CD8-positive, alpha-beta memory T cell (primary cell): ENCODE measurements at places on chromosomes 12 and 14. TPM values are rescaled to one million over a fixed set of nuclear protein-coding genes. Genes with fewer than 3 reads are reported as not detected.

DNA sequence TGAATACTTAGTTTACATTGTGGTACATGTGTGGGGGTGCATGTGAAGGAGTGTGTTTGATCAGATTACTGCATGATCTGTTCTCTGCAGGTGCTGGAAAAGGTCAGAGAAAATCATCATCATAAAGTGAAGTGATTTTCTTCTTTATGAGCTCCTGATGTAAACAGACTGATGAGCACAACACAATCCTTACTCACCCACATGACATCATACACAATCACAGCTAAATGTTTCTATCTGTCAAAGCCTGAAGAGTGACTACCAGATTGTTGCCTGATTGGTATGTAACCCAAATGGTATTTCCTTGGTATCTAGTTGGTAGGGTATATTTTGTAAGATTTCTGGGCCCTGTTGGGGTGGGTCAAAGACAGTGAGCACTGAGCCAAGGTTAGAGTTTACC, 270.8 kb downstream of the FOXG1 start:
- DNase-seq = no peak

GRCh38 chr12:21940549-21941505, at the start of gene ABCC9:
Gene ABCC9, minus strand, starts transcription at chr12:21941426. Its CDS starts 4,752 bp downstream, at chr12:21936674.
- no peak for DNase-seq

Gene DENND5B
- polyA plus RNA-seq = not detected

- no peak for DNase-seq
Observed at GRCh38 chr12:26721800-26722199, 111.2 kb downstream of the ITPR2 start.
